Motor neuron (in vitro differentiated cells): ENCODE measurements at places on chromosomes 3 and 15.

GRCh38 chr3:77693147-77693546 lies 653.2 kb downstream of the ROBO2 start:
- ATAC-seq, result no peak

GRCh38 chr3:126389112-126389793 lies 5.5 kb upstream of the CFAP100 start:
- ATAC-seq, result peak; percentile 97

DNA sequence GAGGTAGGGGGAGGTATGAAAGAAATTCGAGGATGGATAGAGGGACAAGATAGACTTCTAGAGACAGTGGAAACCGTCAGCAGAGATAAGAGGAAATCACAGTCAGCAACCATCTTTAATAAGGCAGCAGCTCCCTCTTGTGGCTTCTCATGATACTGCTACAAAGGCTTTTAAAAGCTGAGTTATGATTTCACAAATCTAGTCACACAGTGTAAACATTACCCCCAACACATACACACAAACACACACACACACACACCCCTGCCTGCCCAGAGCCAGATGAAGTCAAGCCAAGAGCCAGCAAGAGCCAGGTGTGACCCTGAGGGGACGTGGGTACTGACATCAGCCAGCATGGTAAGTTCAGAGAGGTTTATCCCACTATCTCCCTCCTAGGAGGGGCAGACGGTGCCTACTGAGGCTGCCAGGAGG lies 18.9 kb upstream of the TGM5 start:
- peak; percentile 65 for ATAC-seq

DNA sequence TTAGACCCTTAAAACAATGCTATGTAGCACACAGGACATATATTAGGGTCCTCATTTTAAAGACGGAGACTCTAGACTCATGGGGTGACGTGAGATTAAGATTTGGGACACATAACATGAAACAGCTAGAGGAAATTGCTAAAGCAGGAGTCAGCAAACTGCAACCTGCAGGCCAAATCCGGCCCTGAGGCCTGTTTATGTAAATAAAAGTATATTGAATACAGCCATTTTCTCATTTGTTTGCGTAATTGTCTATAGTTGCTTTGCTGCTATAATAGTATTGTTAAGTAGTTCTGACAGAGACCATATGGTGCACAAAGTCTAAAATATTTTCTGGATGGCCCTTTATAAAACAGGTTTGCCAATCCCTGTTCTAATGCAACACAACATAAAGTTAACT lies 115.5 kb downstream of the TMCO5A start:
- no peak for ATAC-seq

GRCh38 chr15:25054329-25054728 lies 99.5 kb downstream of the SNRPN start:
- ATAC-seq, result no peak

DNA sequence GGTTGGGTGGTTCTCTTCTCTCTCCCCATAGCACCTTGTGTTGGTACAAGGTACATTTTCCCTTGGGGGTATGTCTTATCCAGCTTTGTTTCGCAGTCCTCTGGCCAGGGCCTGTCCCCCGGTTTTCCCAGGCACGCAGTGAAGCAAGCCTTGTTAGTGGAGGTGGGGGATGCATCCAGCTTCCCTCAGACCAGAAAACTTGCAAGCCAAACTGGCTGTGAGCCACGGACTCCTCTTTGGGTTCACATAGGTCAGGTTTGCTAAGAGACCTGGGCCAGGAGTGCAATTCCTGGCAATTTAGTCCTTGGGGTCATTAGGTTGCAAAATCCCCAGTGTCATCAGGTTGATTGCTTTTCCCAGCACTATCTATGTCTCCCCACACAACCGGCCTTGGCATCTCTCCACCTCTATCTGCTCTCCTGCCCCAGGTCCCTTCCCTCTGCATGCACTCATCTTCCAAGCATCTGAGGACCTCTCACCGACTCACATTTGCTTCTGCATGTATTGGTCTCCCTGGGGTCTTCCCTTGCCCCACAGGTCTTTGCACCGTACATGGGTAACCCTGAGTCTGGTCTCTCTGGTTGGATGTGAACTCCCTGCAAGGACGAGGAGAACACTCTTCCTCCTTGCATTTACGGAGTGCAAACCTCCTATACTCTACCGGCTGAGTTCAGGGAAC lies 34.2 kb downstream of the BCL2L10 start:
- no peak for ATAC-seq

DNA sequence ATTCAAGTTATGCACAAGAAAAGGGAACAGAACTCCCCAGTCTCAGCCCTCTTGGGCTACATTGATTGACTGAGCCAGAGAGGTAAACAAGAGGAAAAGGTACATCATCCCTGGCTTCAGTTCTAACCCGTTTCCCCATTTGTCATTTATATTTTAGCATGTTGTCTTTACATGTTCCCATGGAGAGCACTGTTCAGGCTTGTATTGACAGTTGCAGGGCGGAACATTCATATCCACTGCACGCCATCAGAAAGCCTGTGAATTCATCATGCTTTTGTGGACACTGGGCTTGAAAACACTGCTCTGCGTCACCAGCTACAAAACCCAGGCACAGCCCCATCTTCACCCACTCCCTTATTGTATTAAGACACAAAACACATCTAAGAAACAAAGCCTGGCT lies 240.9 kb upstream of the EIF1B start:
- no peak for ATAC-seq

GRCh38 chr3:68915973-68916372 lies 16.4 kb downstream of the TAFA4 start:
- no peak for ATAC-seq

- ATAC-seq, result peak; percentile 97
These were observed 33.9 kb downstream of the MYO5C start for GRCh38 chr15:52261498-52262242.

DNA sequence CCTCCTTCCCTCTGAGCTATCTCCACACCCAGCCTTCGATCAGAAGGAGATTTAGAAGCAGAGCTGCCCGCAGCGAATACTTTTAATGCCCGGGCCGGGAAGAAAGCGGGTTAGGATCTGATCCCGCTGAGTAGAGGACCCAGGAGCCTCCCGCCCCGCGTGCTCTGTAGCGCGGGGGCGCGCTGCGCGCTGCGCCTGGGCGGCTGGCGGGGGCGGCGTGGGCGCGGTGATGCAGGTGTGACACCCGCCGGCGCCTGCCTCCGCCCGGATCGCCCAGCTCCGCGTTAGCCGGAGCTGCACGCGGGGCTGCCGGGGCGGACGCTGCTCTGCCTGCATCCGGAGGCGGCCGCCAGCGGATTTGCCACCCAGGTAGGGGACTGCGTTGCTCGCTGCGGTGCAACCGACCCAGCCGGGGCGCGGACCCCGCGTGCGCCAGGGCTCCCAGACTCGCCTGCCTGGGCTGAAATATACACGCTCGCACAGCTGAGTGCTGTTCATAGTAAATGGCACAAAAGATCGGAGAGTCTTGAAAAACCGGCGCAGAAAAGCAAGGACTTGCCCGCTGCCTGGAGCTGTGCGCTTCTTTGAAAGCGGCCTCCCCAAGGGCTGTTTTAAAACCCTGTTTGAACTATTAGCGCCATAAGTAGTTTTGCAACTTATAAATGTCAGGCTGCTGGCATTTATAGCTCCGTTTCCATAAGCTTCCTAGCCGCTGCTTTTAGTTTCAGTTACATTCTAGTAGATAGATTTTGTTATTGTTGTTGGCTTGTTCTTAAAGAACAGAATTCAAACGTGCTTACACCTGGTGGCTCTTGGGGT lies at the start of gene SV2B:
TSS of gene SV2B (plus strand) at position 263 of the 819 bp plus-strand sequence. CDS start 126,007 bp downstream, outside the sequence.
- peak; percentile 58 for ATAC-seq

DNA sequence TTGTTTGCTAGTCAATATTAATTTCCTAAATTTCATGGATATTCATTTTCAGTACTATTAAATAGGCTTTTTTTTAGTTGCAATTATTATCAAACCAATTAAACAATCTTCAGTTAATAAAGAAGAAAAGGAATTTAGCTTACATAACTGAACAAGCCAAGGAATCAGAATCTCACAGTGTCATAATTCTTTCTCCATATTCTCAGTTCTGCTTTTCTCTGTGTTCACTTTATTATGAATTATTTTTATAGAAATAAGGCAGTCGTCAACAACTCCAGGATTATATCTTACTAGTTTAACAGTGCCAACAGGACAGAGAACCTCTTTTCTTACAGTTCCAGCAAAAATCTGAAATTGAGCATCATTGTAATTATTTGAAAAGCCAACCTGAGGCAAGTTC lies 221.7 kb downstream of the CGGBP1 start:
- no peak for ATAC-seq

DNA sequence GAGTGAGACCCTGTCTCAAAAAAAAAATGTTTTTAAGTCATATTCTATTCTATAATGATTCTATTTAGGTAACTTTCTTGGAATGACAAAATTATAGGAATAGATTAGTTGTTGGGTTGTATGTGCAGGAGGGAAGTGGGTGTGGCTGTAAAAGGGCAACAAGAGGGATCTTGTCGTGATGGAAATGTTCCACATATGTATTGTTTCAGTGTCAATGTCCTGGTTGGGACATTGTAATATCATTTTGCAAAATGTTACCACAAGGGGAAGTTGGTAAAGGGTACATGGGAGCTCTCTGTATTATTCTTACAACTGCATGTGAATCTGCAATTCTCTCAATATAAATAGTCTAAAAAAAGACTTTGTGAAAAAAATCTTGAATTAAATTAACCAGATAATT lies 14.3 kb upstream of the ABHD5 start:
- no peak for ATAC-seq

DNA sequence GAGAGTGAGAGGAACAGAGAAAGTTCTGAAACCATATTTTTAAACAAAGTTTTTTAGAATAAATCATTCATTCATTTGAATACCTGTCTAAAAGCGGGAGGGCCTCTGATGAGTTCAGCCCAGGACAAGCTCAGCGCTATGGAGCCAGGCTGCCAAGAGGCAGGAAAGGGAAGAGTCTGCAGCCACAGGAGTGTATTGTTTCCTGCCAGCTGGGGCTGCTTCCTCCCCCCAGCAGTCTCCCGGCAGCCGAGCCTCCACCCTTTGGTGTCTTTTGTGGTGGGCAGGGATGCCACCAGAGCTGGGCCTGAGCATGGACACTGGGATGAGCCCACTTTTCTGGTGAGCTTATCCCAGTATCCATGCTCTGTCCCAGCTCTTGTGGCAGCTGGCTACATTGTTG lies 199.5 kb upstream of the TPRG1 start:
- ATAC-seq, result no peak

GRCh38 chr3:196203846-196204245 lies 7.4 kb downstream of the ZDHHC19 start:
- ATAC-seq, result no peak

DNA sequence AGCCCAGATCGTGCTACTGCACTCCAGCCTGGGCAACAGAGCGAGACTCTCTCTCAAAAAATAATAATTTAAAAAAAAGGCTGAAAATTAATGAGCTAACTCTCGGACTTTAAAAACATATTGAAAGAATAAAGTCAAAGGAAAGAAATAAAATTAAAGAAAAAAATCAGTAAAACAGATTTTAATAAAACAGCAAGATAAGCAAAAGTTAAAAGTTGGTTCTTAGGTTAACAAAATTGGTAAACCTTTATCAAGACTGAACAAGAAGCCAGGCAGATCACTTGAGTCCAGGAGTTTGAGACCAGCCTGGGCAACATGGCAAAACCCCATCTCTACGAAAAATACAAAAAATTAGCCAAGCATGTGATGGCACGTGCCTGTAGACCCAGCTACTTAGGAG lies 20.7 kb downstream of the TRPM7 start:
- no peak for ATAC-seq

DNA sequence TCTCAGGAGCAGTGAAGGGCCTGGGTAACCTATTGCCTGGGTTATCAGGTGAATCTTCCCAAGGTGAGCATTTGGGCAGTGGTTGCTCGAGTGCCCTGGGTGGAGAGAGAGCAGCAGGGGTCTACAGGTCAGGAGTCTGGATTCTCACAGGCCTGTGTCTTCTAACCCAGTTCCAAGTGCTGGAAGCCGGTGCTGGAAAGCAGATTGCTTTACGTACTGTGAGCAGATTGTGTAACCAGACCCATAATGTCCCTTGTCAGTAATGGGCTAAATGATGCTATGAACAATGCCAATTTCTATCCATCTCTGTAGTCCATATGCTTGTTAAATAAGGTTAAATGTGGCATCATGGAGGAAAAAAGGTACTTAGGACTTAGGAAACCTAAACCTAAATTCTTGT lies 106.5 kb downstream of the TPRG1 start:
- ATAC-seq, result no peak

DNA sequence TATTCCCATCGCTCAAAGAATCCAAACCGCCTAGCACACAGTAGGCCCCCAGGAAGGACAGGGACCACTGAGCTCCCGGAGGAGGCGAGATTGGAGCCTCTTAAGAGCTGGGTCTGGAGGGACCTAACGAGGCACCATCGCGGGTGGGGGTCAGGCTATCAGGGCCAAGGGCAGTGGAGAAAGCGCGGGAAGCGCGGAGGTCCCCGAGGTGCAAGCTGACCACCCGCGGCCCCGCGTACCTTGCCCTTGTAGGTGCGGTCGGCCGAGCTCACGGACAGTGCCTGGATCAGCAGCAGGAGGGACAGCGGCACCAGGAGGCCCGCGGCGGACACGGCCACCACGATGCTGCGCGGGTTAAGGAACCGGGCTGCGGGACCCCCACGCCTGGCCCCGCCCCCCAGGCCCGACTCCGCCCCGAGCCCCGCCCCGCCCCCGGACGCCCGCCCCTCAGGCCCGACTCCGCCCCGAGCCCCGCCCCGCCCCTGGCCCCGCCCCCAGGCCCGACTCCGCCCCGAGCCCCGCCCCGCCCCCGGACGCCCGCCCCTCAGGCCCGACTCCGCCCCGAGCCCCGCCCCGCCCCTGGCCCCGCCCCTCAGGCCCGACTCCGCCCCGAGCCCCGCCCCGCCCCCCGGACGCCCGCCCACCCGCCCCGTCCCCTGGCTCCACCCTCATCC lies 3.9 kb downstream of the ZDHHC19 start:
- ATAC-seq, result peak; percentile 74

DNA sequence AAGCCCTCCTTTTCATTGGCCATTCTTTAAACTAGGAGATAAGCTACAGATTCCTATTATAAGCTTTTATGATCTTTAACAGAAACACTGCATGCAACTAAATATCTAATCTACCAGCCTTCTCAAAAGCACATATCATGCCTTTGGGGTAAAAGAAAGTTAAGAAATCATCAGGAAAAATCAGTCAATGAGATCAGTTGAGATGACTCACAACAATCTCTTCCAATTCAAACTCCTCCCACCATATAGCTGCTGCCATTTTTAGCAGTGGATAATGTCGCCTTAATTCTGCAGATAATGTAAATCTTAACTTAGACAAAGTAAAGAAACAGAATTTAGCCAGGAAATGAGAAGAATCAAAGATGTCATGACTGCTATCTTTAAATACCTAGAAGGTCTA lies 135.2 kb upstream of the BCL6 start:
- peak; percentile 36 for ATAC-seq

DNA sequence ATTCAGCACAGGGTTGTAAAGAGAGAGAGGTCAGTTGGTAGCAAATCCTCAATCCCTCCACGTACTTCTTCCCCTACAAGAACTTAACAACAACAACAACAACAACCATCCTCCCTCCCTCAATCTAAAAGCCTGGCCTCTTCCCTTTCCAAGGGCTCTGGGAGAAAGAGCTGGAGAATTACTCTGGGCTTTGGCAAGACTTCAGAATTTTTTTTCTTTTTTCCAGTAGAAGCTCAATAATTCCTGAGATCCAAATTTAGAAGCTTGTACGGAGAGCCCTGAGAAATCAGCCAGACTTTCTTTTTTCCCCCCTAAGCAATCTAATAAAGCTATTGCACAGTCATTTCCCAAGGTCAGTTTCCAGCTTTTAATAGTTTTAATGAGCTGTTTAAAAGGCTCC lies 95.8 kb upstream of the CACNA2D3 start:
- no peak for ATAC-seq
